ENCODE measurements at places on chromosomes 3 and 15. TPM values are rescaled to one million over a fixed set of nuclear protein-coding genes. Genes with fewer than 3 reads are reported as not detected.

- no peaks in the 10 kb centered on the region for H3K36me3 ChIP-seq
- no peaks in the 10 kb centered on the region for H3K27me3 ChIP-seq
- H3K4me1 ChIP-seq, result no peaks in the 10 kb centered on the region
- no peak overlapping the region for H3K27ac ChIP-seq
- no peak overlapping the region for H3K4me3 ChIP-seq
- no peak for DNase-seq
Measured at GRCh38 chr3:6531153-6531552, 329.8 kb upstream of the GRM7 start.

DNA sequence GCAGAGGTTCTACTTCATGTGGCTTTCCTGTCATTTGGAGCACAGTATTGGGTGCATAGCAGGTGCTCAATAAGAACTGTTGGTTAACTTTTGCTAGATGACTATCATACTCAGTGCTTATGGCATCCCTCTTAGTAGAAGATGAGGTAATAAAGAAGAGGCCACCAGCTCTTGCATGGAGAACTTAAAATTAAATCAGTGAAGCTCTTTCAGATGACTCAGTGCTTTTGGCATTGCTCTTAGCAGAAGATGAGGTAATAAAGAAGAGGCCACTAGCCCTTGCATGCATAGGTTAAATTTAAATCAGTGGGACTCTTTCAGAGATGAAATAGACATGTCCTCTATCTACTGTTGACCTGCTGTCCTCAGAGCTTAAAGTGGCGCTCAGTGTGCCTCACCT, 109.4 kb upstream of the FGF7 start:
- no peaks in the 10 kb centered on the region for H3K27me3 ChIP-seq
- H3K4me3 ChIP-seq, result no peak overlapping the region
- H3K36me3 ChIP-seq, result peaks cover 22% of the 10 kb centered on the region
- H3K4me1 ChIP-seq, result peaks cover 8% of the 10 kb centered on the region
- H3K27ac ChIP-seq, result no peak overlapping the region

DNA sequence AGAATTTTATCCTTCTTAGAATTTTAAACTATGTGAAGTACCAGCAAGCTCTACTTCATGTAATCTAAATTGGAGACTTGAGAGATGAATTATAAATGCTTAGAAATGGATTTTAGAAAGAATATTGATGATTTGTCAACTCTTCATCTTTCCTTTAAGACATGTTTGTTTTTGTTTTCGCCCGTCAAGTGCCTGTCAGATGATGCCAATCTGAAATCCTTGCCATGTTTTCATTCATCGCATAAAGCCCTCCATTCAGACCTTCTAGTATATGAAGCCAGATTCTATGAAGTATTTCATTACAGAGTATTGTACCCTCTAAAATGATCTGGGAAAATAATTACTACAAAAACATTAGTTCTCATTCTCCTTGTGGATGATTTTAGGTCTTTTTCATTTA, 223.2 kb upstream of the SOX2 start:
- no peak overlapping the region for H3K27ac ChIP-seq
- H3K27me3 ChIP-seq, result no peaks in the 10 kb centered on the region
- no peaks in the 10 kb centered on the region for H3K36me3 ChIP-seq
- no peak for DNase-seq

GRCh38 chr15:51580385-51580784, 42.2 kb downstream of the DMXL2 start:
- no peak overlapping the region for H3K27ac ChIP-seq
- H3K36me3 ChIP-seq, result no peaks in the 10 kb centered on the region
- no peaks in the 10 kb centered on the region for H3K4me1 ChIP-seq
- no peak overlapping the region for H3K4me3 ChIP-seq
- no peaks in the 10 kb centered on the region for H3K27me3 ChIP-seq

GRCh38 chr15:75089456-75090387, 66.3 kb downstream of the PPCDC start:
- peaks cover 47% of the 10 kb centered on the region for H3K36me3 ChIP-seq
- no peak overlapping the region for H3K4me3 ChIP-seq
- H3K4me1 ChIP-seq, result peaks cover 9% of the 10 kb centered on the region
- DNase-seq, result no peak
- H3K27me3 ChIP-seq, result peaks cover 7% of the 10 kb centered on the region

The BDH1 gene
- total RNA-seq, result 140 TPM

The BMF gene
- total RNA-seq, result 17.9 TPM

GRCh38 chr3:52494886-52495495, at the start of gene STAB1:
Gene STAB1 (plus strand): TSS chr3:52495338. CDS start chr3:52495414, 76 bp downstream.
- H3K4me3 ChIP-seq, result no peak within 1 kb of the TSS
- H3K27me3 ChIP-seq, result no peaks in the 10 kb centered on the region
- H3K27ac ChIP-seq, result no peak within 1 kb of the TSS
- DNase-seq, result no peak

The OR5K2 gene
- total RNA-seq, result not detected

The ACY1 gene
- 64.6 TPM for total RNA-seq

GRCh38 chr15:44554934-44555723, 18.2 kb downstream of the EIF3J start:
- H3K4me1 ChIP-seq, result peaks cover 21% of the 10 kb centered on the region
- no peak for DNase-seq
- peak overlapping the region; percentile 71 for H3K27ac ChIP-seq
- no peak overlapping the region for H3K4me3 ChIP-seq

DNA sequence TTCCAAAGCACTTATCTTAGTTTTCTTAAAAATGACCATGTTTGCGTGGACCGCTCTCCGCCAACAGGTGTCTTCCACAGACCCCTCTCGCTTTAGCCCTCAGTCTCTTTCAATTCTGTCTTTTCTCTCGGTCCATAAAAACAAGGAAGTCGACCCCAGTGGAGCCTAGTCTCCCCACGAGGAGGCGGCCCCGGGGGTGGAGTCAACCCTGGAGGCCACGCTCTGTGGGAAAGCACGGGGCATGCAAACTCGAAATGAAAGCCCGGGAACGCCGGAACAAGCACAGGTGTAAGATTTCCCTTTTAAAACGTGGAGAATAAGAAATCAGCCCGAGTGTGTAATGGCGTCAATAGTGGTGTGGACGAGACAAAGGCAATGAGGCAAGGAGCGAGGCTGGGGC, 49.1 kb downstream of the EBLN2 start:
- no peaks in the 10 kb centered on the region for H3K27me3 ChIP-seq
- no peak overlapping the region for H3K4me3 ChIP-seq
- no peaks in the 10 kb centered on the region for H3K4me1 ChIP-seq
- DNase-seq, result no peak
- H3K36me3 ChIP-seq, result no peaks in the 10 kb centered on the region
- no peak overlapping the region for H3K27ac ChIP-seq

The SKOR1 gene
- total RNA-seq, result 0.09 TPM

The UBE3A gene
- total RNA-seq, result 108 TPM

DNA sequence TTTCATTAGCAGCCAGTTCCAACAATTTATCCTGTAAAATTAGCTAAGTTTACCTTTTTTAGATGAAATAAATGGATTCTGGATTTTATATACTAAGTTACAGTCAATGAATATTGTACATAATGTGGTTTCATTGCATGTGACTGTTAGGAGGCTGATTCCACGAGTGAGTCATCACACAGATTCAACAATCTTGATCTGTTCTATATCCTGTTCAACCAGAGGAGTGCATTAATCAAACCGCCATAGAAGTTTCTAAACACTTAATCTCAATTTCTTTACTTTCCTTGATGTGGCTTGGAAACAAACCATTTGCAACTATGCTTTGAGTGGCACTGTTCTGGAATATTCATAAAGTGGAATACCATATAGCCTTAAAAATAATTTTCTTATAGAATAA, 15.3 kb downstream of the DNAJC13 start:
- no peak overlapping the region for H3K4me3 ChIP-seq
- no peaks in the 10 kb centered on the region for H3K27me3 ChIP-seq
- peaks cover 33% of the 10 kb centered on the region for H3K36me3 ChIP-seq
- no peak for DNase-seq

The COLQ gene
- total RNA-seq, result 1.6 TPM

The DNASE1L3 gene
- total RNA-seq, result not detected

DNA sequence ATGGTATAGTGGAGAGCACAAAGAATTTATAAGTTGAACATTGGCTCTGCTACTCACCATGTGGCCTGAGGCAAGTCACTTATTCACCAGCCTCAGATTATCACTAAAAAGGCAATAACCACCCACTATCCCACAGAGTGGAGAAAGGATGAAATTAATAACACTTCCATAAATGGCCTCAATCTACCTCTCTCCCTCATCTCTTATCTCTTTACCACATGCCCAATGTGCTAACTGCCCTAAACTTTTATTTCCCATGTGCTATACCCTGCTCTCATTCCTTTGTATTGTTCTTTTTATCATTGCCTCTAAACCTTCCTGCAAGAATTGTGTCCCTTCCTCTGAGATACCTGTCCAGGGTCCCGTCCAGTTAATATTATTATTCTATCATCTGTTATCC, 26.0 kb downstream of the SLC12A6 start:
- no peak for DNase-seq
- peaks cover 35% of the 10 kb centered on the region for H3K36me3 ChIP-seq
- no peak overlapping the region for H3K27ac ChIP-seq
- H3K4me1 ChIP-seq, result peaks cover 39% of the 10 kb centered on the region
- H3K27me3 ChIP-seq, result no peaks in the 10 kb centered on the region

GRCh38 chr15:64574301-64575017, 114.1 kb downstream of the ZNF609 start:
- no peaks in the 10 kb centered on the region for H3K27me3 ChIP-seq
- peaks cover 37% of the 10 kb centered on the region for H3K4me1 ChIP-seq
- H3K4me3 ChIP-seq, result no peak overlapping the region
- DNase-seq, result no peak
- H3K27ac ChIP-seq, result peak overlapping the region; percentile 36

The WDR72 gene
- total RNA-seq, result not detected

DNA sequence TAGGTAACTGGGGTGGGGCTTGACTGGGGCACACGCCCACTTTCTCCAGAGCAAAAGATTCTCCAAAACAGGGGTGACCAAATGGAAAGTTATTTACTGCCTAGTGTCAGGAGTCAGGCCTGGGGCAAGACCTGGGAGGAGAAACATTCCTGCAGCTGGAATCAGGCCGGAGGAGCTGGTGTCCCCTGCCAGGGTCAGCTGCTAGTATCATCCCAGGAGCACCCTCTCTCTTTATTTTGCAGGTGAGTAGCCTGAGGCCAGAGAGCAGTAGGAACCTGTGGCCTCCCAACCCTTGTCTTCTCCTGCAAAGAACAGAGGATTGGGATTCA, 32.9 kb downstream of the DNAJB8 start:
- peaks cover 48% of the 10 kb centered on the region for H3K27me3 ChIP-seq
- no peak overlapping the region for H3K4me3 ChIP-seq
- H3K36me3 ChIP-seq, result no peaks in the 10 kb centered on the region

- no peaks in the 10 kb centered on the region for H3K4me1 ChIP-seq
- H3K4me3 ChIP-seq, result no peak overlapping the region
- H3K36me3 ChIP-seq, result no peaks in the 10 kb centered on the region
Measured at GRCh38 chr15:29589416-29589815, 232.9 kb downstream of the TJP1 start.

DNA sequence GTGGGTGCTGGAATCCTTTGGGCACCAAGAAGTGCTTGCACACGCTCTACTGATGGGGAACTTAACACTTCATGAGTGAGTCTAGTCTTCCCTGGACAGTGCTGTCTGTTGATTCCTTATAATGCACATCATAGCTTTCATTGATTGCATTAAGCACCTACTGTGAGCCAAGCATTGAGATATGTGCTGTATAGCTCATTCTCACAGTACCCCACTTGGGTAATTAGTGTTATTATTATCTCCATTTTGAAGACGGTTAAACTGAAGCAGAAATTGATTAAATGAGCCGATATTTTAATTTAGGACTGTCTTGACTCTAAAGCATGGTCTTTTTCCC, 504 bp upstream of the PDHB start:
- H3K4me3 ChIP-seq, result peak overlapping the region; percentile 90
- peaks cover 36% of the 10 kb centered on the region for H3K4me1 ChIP-seq
- peak overlapping the region; percentile 65 for H3K27ac ChIP-seq
- peaks cover 5% of the 10 kb centered on the region for H3K27me3 ChIP-seq

DNA sequence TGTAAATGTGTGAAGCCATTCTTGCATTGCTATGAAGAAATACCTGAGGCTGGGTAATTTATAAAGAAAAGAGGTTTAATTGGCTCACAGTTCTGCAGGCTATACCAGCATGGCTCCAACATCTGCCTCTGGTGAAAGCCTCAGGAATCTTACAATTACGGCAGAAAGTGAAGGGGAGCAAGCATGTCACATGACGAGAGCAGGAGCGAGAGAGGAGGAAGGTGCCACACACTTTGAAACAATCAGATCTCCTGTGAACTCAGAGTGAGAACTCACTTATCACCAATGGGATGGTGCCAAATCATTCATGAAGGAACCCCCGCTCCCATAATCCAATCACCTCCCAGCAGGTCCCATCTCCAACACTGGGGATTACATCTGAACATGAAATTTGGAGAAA, 213.6 kb upstream of the TSC22D2 start:
- no peaks in the 10 kb centered on the region for H3K36me3 ChIP-seq
- DNase-seq, result no peak
- H3K4me3 ChIP-seq, result no peak overlapping the region
- peaks cover 19% of the 10 kb centered on the region for H3K27me3 ChIP-seq
- no peak overlapping the region for H3K27ac ChIP-seq
- no peaks in the 10 kb centered on the region for H3K4me1 ChIP-seq

All from activated T-helper 2 cell treated with anti-CD3 and anti-CD28 coated beads, Interferon-gamma antibody, Interleukin-2, Interleukin-4, amounts not matched to agents 10 μg/mL and 5 μg/mL and 100 μg/mL, durations not matched to agents 14 hours and 24 hours and 36 hours (primary cell).